ENCODE measurements at places on chromosomes 1 and 21.

GRCh38 chr1:222187566-222188332, 360.2 kb downstream of the HHIPL2 start:
- DNase-seq, result no peak

DNA sequence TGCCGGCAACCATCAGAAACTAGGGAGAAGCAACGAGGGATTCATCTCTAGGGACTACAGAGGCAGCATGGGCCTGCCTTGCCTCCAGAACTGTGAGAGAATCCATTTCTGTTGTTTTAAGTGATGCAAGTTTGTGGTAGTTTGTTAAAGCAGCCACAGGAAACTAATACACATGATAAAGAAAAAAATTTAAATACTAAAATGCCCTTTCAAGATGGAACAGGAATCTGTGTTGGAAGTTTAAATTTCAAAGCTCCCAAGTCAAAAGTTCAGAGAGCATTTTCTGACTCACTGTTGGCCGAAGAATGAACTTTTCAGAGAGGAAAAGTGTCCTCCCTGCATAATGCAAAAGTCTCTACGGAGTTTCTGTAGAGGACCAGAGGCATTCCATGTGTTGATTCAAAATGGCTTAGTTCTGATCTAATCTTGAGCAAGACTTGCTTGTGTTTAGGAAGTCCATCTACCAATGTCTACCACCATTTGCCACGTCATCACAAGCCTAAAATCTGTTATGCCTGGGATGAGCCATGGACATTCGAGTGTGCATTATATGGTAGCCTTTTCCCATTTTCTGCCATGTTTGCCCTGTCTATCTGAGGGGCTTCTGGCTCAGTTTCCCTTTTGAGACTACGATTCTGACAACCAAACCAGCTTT, 22.4 kb upstream of the ARHGAP29 start:
- DNase-seq, result no peak

DNA sequence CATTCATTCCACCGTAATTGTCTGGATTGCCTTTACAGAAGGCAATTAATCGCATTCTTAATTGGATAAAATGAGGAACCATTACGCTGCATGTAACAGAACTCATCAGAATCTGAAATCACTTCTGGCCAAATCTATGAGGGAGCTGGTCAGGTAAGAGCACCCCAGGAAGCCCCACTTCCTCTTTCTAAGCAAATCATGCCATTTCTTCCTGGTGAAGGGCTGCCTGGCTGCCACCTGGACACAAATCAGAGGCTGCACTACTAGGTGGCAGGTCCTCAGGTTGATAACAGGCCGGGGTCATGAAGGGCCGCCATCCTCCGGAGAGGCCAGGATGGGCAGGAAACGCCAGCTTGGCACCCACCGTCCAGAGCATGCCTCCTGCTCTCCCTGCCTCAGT, 73.7 kb downstream of the CAPZB start:
- no peak for DNase-seq

- DNase-seq, result peak; percentile 64
Measured at GRCh38 chr1:52296345-52296744, 69.7 kb downstream of the CC2D1B start.

DNA sequence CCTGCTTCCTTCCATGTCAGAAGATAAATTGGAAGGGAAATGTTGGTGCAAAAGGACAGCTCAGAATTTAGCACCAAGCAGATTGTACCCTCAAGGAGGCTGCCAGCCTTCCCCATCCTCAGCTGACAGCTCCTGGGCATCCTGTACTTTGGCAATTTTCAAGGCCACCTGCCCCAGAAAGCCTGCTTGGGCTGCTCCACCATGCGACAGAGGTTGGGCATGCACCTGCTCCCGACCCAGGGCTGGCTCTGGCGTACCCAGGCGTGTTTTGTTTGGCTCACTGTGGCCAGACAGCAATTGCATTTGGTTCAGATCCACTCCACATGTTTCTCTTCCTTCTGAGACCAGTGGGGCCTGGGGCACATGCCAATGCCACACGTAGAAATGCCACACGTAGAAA, 547.8 kb downstream of the NPHP4 start:
- DNase-seq, result no peak

DNA sequence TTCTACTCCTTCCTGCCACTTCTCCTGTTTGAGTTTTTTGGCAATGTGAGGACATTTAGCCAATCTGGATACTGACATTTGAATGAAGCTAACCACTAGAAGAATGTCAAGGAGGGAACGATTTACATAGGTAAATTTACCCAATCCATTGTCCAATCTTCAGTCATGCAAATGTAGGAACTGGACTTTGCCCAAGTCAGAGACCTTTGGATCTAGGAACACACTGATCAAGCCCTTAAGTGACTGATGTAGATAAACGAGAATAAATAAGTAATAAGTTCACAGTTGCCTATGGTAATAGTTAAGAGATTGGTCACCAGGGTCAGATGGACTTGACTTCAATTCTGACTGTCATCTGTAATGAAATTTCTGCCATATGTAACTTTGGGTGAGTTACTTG, 177.6 kb downstream of the FGGY start:
- no peak for DNase-seq

Measured in HEK293T (cell line).